Hair follicle dermal papilla cell (primary cell): ENCODE measurements at places on chromosomes 16 and 17. TPM values are rescaled to one million over a fixed set of nuclear protein-coding genes. Genes with fewer than 3 reads are reported as not detected.

HP gene
- total RNA-seq, result not detected in 2 replicates

MPV17L gene
- total RNA-seq, result 1.1 and 1.3 TPM in 2 replicates

GFAP gene
- 1.2 and 2.1 TPM in 2 replicates for total RNA-seq

RNF43 gene
- 0.12 and 0.32 TPM in 2 replicates for total RNA-seq

HBQ1 gene
- not detected in 2 replicates for total RNA-seq

KRT39 gene
- not detected in 2 replicates for total RNA-seq

VPS35 gene
- 132 and 157 TPM in 2 replicates for total RNA-seq

NPIPA7 gene
- total RNA-seq, result 2.9 TPM in 1 of 2 replicates, not detected in the other

SEPTIN12 gene
- total RNA-seq, result not detected in 2 replicates

CYBA gene
- total RNA-seq, result 112 and 228 TPM in 2 replicates

OTOP2 gene
- total RNA-seq, result not detected in 2 replicates

SMPD3 gene
- total RNA-seq, result 0.24 and 0.49 TPM in 2 replicates

FZD2 gene
- 70.3 and 78.9 TPM in 2 replicates for total RNA-seq

ZPBP2 gene
- total RNA-seq, result not detected in 2 replicates

HS3ST3A1 gene
- total RNA-seq, result 33.2 and 40.1 TPM in 2 replicates
